ENCODE measurements at places on chromosomes 2 and 18. TPM values are rescaled to one million over a fixed set of nuclear protein-coding genes. Genes with fewer than 3 reads are reported as not detected.

DNA sequence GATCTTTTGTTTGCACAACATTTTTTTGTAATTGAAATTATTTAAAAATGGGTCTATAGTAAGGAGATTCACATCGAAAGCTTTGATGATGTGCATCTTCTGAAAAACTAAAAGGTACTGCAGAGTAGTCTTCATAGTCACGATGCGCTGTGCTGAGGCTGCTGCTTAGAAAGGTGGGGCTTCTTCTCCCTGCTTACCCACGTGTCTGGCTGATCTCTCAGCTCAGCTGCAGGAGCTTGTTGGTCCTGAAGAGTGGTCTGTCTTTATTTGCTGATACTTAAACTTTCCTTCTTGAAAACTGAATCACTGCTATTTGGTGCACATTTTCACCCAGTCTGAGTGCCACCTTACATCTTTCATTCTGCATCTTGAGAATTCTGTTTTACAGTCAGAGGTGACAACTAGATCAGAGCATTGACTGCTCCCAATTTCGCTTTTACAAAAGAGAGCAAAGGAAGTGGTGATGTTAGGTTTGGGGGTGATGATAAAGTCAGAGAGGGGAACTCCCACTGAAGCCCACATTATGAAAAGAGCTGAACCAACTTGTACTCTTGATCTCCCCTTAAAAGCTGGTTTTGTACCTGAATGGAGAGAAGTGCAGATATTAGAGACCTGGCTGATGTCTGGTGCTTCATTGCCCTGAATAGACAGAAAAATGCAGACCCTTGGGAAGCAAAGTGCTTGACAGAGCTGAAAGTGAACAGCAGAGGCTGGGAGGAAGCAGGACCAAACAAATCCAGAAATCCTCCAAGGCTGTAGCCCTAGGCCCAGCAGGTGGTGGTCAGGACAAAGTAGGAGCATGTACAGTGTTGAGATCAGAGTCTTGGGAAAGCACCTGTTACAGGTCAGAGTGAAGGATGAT, 984.5 kb downstream of the TSN start:
- no peak for DNase-seq

DNA sequence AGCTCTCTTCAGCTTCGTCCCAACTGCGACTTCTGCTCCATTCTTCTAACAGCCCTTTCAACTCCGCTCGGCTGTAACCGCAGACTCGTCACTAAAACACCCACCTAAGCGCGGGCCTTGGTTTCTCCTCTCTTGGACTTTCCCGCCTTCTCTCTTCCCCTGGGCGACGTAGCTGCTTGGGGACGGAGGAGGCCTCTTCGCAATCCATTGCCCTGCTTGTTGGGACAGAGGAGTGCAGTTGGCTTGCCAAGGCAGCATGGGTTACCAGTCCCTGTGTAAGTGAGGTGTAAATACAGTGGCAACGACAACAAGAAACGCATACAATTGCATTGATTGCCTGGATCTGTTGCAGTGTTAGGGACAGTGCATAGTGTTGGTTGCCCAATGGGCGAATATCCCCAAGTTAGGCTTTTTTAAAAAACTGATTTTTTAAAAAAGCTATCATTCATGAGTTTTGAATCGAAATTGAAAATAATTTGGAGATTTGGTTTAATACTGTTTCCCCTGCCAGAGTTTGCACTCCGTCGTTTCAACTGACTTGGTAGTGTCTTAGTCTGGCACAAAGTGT, 484 bp upstream of the DARS1 start:
- DNase-seq, result no peak

GRCh38 chr2:219142329-219142728, 18.3 kb downstream of the NHEJ1 start:
- DNase-seq, result no peak

DNA sequence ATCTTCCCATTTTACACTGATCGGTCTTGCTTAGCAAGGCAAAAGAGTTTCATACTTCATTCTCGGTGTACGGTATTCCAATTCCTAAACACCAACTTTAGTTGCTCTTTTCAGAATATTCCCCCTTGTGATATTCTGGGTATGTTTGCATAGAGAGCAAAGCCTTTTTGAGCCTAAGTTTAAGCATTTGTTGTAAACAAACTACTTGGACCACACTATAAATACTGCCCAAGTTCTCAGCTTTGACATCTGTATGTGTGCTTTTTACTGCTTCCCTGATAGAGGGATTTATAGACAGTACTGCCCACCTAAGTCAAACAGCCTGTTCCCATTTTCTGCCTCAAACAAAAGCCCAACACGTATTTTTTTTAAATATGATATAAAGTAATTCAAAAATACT, 36.9 kb downstream of the CCBE1 start:
- DNase-seq, result no peak

DNA sequence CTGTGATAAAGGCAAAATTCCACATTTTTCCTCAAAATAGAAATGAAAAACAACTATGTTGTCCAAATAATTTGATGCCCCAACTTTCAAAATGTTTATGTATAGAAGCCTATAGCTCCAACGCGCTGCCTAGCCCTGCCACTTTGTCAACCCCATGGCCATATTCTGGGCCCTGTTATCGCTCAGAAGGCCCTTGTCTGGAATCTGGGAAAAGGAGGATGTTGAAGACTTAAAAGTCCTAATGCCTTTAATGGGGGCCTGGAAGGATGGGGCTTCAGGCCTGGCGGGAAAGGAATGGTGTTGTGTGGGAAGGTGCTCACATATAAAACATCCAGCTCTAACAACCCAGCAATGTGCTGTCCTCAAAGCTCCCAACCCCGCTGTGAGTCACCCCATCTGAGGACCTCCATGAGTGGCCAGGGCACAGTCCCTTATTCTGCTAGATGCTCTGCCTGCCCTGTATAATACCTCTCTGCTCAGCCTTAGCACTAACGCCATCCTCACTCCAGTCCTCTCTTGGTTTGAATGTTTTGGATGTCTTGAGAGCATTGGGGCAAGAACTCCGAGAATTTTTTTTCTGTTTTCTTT, 86.0 kb downstream of the ACSL3 start:
- DNase-seq, result no peak

- DNase-seq, result no peak
Measured at GRCh38 chr2:42118754-42119569, 50.2 kb upstream of the EML4 start.

- DNase-seq, result no peak
Measured at GRCh38 chr2:20091305-20091991, 40.0 kb upstream of the LAPTM4A start.

GRCh38 chr2:6605836-6606505, 259.7 kb downstream of the CMPK2 start:
- no peak for DNase-seq

DNA sequence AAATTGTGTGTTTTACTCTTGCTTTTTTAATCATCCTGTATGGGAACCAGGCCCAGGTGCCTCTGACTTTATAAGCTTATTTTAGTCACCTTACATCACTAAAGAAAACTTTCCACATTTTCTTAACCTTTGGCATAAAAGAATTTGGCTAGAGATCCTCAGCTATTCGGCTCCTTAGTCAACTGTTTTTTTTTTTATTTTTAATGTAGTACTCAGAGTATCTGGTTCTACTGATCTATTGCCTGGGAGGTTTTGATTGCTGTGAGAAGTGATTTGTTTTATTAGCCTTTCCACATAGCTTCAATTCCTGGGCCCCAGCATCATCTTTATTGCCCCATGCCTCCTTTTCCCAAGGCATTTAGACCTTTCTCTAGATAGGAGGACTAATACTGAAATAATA, 121.0 kb downstream of the MYO1B start:
- no peak for DNase-seq

- DNase-seq, result no peak
Measured at GRCh38 chr2:38068234-38068633, 7.7 kb downstream of the CYP1B1 start.

GRCh38 chr18:79941473-79942119, 9.9 kb downstream of the SLC66A2 start:
- no peak for DNase-seq

DNA sequence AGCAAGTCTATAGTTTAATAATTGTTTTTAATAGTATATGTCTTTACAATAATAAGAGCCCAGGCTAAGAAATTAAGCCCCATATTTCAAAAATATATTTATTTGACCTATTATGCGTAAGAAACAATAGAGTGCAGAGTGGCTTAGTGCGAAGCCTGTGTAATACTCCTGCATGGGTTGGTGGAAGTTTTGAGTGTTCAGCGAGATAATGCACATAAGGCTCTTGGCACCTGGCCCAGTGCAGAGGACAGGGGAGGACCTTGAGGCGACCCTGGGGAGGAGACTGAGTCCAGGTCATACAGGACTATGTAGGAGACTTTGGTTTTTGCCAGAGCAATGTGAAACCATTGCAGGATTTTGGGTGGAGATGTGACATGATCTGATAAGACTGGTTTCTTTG, 132.4 kb upstream of the ST6GAL2 start:
- no peak for DNase-seq

CCNT2 gene
- 40.1 TPM for total RNA-seq

SH3RF3 gene
- 11.5 TPM for total RNA-seq

KCNJ13 gene
- total RNA-seq, result 3.0 TPM

GPR55 gene
- total RNA-seq, result 0.37 TPM

ASB3 gene
- 18.7 TPM for total RNA-seq

ANKRD30BL gene
- total RNA-seq, result not detected

ARMC9 gene
- 19.2 TPM for total RNA-seq

SERPINB12 gene
- not detected for total RNA-seq
